Activated CD4-positive, alpha-beta memory T cell treated with anti-CD3 and anti-CD28 coated beads for 36 hours (primary cell): ENCODE measurements at places on chromosomes 11 and 22. TPM values are rescaled to one million over a fixed set of nuclear protein-coding genes. Genes with fewer than 3 reads are reported as not detected.

Gene FIBIN
- not detected for total RNA-seq

Gene ABTB2
- total RNA-seq = 1.8 TPM

Gene BEST1
- total RNA-seq = 0.41 TPM

Gene CRYBB2
- not detected for total RNA-seq

Gene TPP1
- 56.6 TPM for total RNA-seq

Gene TXN2
- total RNA-seq = 97.0 TPM

GRCh38 chr11:42528911-42529310 is 782.9 kb upstream of the API5 start:
- no peaks in the 10 kb centered on the region for H3K27me3 ChIP-seq
- no peak for DNase-seq
- no peak overlapping the region for H3K4me3 ChIP-seq
- H3K4me1 ChIP-seq = no peaks in the 10 kb centered on the region
- H3K36me3 ChIP-seq = no peaks in the 10 kb centered on the region

DNA sequence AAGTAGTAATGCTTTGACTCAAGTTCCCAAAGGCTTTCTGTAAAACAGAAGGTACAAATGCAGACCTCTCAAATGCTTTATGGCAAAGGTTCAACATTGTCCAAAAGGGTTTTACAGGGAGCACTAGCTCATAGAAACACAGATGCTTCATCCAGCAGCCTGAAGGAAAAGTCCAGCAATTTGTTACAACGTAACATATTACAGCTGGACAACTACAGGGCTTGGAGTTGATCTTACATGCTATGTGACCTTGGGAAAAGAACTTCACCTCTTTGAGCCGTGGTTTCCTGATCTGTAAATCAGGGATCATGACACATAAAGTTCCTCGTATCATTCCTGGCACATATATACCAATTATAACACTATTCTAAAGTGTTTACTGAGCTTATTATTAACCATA is 84.9 kb downstream of the DDIAS start:
- H3K27ac ChIP-seq = no peak overlapping the region
- H3K36me3 ChIP-seq = peaks cover 29% of the 10 kb centered on the region
- no peak overlapping the region for H3K4me3 ChIP-seq
- peaks cover 2% of the 10 kb centered on the region for H3K4me1 ChIP-seq

GRCh38 chr11:113274713-113275582 is 39.4 kb upstream of the TTC12 start:
- H3K4me3 ChIP-seq = no peak overlapping the region
- H3K36me3 ChIP-seq = no peaks in the 10 kb centered on the region
- no peaks in the 10 kb centered on the region for H3K27me3 ChIP-seq
- H3K27ac ChIP-seq = no peak overlapping the region

DNA sequence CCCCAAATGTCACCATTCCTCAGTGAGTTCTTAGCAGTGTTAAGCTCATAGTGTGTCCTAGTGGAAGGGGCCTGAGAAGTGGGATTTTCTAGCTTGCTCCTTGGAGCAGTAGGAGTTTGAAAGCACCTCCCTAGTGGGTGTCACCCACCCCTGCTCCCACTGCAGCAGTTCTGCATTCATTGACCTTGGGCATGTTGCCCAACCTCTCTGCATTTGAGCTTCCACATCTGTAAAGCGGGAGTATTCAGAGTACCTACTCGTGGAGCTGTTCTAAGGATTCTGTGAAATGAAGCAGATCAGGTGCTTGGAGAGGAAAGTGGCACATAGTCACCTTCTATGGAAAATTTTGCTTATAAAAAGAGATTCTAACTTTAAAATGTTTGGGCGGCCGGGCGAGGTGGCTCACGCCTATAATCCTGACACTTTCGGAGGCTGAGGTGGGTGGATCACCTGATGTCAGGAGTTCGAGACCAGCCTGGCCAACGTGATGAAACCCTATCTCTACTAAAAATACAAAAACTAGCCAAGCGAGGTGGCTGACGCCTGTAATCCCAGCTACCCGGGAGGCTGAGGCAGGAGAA is 16.9 kb downstream of the LMO2 start:
- DNase-seq = no peak
- H3K4me3 ChIP-seq = no peak overlapping the region
- H3K27me3 ChIP-seq = peaks cover 65% of the 10 kb centered on the region
- H3K36me3 ChIP-seq = no peaks in the 10 kb centered on the region
- H3K4me1 ChIP-seq = peaks cover 6% of the 10 kb centered on the region
- H3K27ac ChIP-seq = no peak overlapping the region

- no peaks in the 10 kb centered on the region for H3K27me3 ChIP-seq
- H3K36me3 ChIP-seq = peaks cover 3% of the 10 kb centered on the region
- DNase-seq = peak; percentile 78
- no peaks in the 10 kb centered on the region for H3K4me1 ChIP-seq
- H3K4me3 ChIP-seq = no peak overlapping the region
These were observed 142.9 kb downstream of the CRYBB2 start for GRCh38 chr22:25362215-25362882.

DNA sequence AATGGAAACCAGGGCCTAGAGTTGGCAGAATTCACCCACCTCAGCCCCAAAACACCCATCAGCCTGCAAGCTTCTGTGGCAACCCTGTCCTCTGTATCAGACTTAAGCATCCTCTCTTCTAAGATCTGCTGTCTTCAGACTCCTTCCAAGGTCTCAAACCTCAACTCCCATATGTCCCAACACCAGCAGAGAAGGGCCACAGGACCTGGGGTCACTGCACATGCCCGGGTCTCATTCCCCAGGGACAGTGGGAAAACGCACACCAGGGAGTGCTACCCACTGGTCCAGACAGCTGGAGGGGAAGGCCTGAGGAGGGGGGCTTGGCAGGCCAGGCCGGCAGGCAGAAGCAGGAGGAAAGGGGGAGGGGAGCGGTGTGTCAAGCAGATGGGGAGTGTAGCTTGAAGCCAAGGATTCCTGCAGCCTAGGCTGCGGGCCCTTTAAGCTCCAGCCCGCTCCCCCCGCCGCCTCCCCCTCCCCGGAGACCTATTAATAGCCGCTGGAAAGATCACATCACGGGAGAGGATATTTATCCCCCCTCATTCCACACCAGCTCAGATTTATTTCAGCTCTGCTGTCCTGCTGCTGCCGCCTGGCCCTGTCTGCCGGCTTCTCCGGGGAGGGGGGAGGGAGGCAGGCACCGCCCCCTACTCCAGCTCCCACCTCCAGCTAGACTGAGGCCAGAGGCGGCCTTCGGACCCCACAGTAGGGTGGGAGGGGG is 16.7 kb downstream of the BCL9L start:
- H3K27ac ChIP-seq = peak overlapping the region; percentile 56
- H3K4me3 ChIP-seq = no peak overlapping the region
- H3K4me1 ChIP-seq = peaks cover 60% of the 10 kb centered on the region
- DNase-seq = no peak

- H3K4me3 ChIP-seq = no peak overlapping the region
- no peaks in the 10 kb centered on the region for H3K27me3 ChIP-seq
- H3K27ac ChIP-seq = no peak overlapping the region
These were observed 16.7 kb upstream of the TMEM123 start for GRCh38 chr11:102469196-102469821.

- H3K4me3 ChIP-seq = peak within 1 kb of the TSS; percentile 82
- H3K4me1 ChIP-seq = peaks cover 8% of the 10 kb centered on the region
- H3K27me3 ChIP-seq = peaks cover 8% of the 10 kb centered on the region
- H3K27ac ChIP-seq = no peak within 1 kb of the TSS
These were observed at the start of gene ASRGL1 for GRCh38 chr11:62337303-62338181. Gene ASRGL1, plus strand, starts transcription at chr11:62337448. Its CDS starts 530 bp downstream, at chr11:62337978.

- H3K27ac ChIP-seq = no peak overlapping the region
- peak; percentile 4 for DNase-seq
- H3K36me3 ChIP-seq = no peaks in the 10 kb centered on the region
- no peak overlapping the region for H3K4me3 ChIP-seq
- H3K4me1 ChIP-seq = no peaks in the 10 kb centered on the region
These were observed 929.0 kb downstream of the BRD1 start for GRCh38 chr22:48898524-48899250.

DNA sequence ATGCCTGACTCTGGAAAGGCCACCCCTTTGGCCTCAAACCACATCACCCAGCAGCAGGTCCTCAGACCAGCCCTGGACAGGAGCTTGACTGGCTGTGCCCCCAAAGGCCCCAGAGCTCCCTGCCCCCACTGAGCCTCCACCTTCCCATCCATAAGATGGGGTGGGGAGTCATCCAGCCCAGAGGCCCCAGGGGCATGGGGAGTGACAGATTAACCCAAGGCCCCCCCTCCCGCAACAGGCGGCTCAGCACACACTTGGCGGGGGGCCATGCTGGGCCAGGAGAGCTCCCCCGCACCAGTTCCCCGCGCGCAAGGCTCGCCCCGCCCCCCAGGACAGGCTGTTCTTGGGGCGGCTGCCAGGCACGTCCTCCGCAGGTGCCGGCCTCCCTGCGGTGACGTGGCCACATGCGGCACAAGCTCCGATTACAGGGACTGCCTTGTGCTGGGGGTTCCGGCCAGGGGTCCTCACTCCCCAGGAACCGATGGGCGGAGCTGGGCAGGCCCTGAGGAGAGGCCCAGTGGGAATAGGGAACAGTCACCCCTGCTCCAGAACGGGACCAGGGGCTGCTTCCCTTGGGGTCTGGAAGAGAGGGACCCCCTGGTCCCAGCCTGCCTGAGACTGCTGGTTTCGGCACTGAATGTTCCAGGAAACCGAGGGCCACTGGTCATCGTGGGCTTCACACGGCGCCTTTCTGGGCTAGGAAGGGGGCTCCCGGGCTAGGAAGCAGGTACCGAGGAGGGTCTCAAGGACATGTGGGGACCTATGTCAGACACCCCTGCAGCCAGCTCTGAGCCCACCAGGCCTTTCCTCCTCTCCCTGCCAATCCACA is 5.1 kb upstream of the CDKN1C start:
- DNase-seq = no peak
- no peaks in the 10 kb centered on the region for H3K27me3 ChIP-seq
- H3K27ac ChIP-seq = no peak overlapping the region
- no peak overlapping the region for H3K4me3 ChIP-seq
- H3K4me1 ChIP-seq = peaks cover 13% of the 10 kb centered on the region

DNA sequence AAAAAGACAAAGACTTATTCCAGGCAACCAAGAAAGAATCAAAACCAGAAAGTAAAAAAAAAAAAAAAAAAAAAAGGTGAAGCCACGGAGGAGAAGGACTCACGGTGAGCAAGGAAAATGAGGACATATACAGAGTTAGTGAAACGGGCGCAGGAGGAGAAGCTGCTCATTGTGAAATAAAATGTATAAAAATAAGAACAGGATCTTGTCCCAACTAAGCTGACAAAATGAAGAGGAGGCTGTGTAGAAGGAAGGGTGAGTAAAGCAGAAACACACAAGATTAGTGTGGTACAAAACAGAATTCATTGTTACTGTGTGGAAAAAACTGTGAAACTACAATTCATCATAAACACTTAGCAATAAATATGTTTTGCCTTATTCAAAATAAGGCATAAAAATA is 7.6 kb downstream of the IL17REL start:
- peaks cover 6% of the 10 kb centered on the region for H3K27me3 ChIP-seq
- H3K27ac ChIP-seq = peak overlapping the region; percentile 84
- no peaks in the 10 kb centered on the region for H3K36me3 ChIP-seq
- DNase-seq = no peak
- H3K4me1 ChIP-seq = peaks cover 15% of the 10 kb centered on the region
- H3K4me3 ChIP-seq = no peak overlapping the region

DNA sequence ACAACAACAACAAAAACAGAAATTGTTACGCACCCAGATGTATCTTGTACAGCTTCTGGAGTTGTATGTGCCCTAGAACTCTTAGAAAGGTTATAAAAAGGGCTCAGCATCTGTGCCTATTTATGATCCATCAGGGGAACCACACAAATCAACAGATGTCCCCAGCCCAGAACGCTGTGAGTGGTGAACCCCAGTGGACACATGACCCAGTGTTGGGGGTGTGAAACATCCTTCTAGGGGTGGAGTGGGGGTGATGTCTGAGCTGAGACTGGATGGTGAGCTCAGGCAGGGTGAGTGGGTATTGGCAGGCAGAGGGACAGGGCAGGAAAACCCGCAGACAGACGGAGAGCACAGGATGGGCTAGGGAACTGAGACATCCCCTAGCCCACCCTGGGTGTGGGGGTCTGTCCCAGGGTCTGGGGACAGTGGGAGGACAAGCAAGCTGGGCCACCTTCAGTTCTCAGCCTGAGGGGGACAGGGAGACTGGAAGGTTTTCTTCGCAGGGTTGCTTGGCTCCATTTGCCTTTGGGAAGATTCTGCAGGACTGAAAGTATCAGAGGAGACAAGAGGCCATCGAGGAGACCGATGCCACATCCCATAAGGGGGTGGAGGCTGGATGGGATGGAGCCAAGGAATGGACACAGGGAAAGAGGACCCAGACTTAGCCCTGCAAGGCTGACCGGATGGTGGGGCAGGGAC is 5.8 kb upstream of the EMID1 start:
- H3K27ac ChIP-seq = no peak overlapping the region
- no peak overlapping the region for H3K4me3 ChIP-seq
- no peaks in the 10 kb centered on the region for H3K36me3 ChIP-seq
- peaks cover 30% of the 10 kb centered on the region for H3K27me3 ChIP-seq
